ENCODE measurements at places on chromosomes 7 and 10.
A peak's percentile ranks its signal among the peaks of the same experiment; 100 is the strongest.

DNA sequence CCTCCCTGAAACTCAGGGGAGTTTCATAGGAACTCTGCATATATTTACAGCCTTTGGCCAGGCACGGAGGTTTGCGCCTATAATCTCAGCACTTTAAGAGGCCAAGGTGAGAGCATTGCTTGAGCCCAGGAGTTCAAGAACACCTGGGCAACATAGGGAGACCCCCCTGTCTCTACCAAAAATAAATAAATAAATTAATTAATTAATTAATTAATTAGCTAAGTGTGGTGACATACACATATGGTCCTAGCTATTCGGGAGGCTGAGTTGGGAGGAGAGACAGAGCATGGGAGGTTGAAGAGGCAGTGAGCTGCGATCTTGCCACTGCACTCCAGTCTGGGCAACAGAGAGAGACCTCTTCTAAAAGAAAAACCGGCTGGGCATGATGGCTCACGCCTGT lies 9.4 kb upstream of the LEP start:
- DNase-seq = no peak

- peak; percentile 11 for DNase-seq
Measured at GRCh38 chr10:124997771-124998623, 56.1 kb downstream of the ZRANB1 start.

DNA sequence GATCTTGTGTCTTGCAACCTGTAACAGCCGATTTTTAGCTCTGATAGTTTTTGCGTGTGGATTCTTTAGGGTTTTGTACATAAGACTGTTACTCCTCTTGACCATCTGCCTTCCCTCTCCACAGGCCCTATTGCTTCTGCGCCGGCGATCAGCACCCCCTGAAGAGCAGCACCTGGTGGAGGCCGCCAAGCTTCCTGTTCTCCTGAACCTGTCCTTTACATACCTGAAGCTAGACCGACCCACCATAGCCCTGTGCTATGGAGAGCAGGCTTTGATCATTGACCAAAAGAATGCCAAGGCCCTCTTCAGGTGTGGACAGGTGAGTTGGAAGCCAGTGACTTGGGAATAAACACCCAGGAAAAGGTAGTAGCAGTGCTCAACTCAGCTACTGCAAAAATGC lies 12.6 kb downstream of the FKBP6 start:
- no peak for DNase-seq

DNA sequence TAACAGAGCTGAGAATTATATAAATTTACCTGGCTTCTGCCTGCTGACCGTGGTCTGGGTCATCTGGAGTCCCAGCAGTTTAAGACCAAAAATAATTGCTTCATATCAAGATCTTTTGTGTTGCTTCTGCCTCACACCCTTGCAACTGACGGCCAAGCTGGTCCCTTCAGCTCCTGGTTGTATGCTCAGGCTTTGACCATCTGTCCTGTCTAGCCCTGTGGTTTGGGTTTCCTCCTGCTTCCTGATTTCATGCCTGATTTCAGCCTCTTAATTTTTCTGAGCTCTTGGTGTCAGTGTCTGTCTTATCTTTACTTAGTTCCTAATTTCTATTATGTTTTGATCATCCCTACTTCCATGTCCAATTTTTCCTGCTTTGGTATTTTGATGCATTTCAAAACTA lies 87.9 kb upstream of the PLXDC2 start:
- DNase-seq = no peak

GRCh38 chr7:121023683-121024511 lies 35.4 kb downstream of the CPED1 start:
- no peak for DNase-seq

- DNase-seq = no peak
Measured at GRCh38 chr7:117087639-117088396, 134.5 kb downstream of the ST7 start.

DNA sequence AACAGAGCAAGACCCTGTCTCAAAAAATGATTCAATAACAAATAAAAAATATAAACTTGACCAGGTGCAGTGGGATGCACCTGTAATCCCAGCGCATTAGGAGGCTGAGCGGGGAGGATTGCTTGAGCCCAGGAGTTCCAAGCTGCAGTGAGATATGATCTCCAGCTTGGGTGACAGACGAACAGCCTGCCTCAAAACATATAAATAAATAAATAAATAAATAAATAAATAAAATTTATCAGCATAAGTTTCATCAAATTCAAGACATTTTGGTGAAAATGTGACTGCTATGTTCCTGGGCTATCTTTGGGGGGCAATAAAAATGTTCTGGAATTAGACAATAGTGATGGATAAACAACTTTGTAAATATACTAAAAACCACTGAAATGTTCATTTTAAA lies 4.8 kb upstream of the EIF4EBP2 start:
- DNase-seq = no peak

DNA sequence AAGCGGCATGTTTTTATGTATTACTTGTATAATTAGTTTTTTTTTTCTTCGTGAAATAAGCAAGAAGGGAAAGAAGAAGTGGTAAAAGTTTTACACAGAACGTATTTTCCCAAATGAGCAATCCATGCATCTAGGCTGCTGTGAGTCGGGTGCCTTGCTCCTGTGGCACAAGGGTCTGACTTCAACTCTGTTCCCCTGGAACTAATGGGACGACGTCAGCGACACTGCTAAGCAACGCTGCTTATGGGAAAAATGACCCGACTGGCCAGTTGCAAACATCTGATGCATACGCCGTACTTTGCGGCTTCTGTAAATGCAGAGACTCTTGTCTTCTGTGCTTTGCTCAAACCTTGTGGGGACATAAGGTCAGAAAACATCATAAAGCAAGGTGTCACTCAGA lies 66.3 kb downstream of the MPP7 start:
- no peak for DNase-seq

DNA sequence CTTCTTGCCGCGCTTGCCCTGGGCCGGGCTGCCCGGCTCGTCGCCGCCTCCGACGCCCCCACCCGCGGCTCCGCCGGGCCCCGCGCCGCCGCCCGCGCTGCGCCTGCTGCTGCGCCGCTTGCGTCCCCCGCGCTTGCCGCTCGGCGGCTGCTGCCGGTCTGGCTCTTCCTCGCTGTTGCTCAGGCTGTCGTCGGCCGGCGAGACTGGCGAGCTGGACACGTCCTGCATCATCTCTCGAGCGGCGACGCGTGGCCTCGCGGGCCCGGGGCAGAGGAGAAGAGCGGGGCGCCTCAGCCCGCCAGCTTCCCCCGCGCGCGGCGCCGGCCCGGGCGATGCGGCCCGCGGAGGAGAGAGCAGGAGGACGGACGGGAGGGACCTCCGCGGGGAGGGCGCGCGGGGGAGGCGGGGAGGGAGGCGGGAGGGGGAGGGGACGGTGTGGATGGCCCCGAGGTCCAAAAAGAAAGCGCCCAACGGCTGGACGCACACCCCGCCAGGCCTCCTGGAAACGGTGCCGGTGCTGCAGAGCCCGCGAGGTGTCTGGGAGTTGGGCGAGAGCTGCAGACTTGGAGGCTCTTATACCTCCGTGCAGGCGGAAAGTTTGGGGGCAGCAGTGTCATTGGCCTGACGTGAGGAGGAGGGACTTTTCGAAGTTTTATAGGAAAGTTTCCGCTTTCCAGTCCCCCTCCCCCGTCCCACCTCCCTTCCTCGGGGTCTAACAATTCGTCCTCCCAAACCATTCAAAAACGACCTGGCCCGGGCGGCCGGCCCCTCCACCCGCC lies at the start of gene TWIST1:
TWIST1 (minus strand) TSS at position 546 of the 779 bp plus-strand sequence; CDS start at position 231, 315 bp downstream.
- no peak for DNase-seq

- no peak for DNase-seq
Measured at GRCh38 chr7:146709451-146710027, 592.9 kb downstream of the CNTNAP2 start.

DNA sequence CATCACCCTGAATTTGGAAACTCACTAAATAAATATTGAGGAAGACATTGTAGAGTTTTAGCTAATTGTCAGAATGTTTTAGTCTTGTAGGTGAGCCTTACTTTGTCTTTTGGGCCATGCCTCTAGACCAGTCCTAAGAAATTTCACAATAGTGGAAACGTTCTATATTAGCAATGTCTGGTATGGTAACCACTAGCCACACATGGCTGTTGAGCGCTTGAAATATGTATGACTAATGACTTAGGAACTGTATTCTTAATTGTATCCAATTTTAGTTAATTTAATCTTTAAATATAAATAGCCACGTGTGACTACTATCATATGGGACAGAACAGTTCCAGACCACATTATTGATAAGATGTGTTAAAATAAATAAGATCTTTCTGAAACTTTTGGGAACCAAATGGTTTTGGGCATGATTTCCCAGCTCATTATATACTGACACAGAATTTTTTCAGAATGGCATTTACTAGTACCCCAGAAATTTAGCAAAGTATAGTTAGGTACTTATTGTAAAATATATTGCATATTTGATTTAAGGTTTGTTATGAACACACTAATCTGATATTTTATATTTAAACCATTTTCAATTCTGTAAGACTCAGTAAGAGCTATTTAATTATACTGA lies 95.0 kb downstream of the VPS50 start:
- no peak for DNase-seq

- DNase-seq = no peak
Measured at GRCh38 chr7:15780271-15780670, 93.8 kb upstream of the MEOX2 start.

DNA sequence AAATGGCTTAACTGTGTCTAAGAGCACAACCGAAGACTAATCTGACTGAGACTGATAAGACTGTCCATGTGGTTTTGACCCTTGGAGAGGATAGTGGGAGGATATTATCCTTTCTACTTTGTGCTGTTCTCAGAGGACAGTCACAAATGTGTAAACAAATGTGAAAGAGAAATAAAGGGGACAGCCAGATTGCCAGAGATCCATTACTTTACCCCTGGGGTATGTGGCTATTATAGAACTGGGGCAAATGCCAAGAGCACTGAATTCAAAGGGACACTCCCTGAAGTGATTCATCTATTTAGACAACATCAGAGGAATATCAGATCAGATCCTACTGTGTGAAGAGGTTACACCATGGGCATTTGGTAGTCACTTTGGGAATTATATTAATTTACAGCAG lies 154.7 kb downstream of the RNLS start:
- no peak for DNase-seq

GRCh38 chr10:70293169-70293843 lies 9.5 kb upstream of the NPFFR1 start:
- no peak for DNase-seq

DNA sequence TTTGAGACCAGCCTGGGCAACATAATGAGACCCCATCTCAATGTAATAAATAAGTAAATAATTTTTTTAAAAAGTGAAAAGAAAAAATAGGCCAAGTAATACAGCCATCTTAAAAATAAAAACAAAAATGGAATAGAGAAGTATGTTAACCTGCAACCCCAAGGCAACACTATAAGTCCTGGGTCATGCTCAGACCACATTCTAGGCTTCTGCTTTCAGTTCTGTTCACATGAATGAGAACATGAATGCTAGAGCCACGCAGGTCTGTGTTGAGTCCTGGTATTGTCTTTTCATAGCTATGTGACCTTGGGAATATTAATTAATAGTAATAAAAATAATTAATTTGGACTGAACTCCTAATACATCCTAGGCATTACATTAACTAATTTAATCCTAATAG lies 284.0 kb downstream of the AUTS2 start:
- DNase-seq = no peak

DNA sequence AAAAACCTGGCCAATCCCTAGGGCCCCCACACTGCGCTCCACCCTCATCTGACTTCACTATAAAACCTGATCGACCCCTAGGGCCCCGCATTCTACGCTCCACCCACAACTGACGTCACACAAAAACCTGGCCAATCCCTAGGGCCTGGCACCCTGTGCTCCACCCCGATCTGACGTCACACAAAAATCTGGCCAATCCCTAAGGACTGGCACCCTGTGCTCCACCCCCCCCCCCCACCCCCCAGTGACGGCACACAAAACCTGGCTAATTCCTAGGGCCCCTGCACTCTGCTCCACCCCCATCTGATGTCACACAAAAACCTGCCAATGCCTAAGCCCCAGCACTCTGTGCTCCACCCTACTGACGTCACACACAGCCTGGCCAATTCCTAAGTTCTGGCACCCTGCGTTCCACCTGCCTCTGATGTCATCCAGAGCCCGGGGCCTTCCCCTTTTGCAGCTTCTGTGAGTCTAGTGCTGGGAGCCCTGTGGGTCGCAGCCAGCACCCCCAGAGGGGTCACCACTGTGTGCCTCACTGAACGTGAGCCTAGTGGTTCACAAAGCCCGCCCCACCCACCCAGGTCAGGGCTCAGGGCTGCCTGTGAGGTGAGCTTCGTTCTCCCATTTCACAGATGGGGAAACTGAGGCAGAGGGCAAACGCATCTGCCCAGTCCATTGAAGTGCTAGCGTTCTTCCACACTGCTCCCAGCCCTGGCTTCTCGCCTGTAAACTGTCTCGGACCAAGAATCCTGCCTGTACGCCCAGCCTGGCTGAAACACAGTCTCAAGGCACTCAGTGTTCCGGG lies 40.6 kb downstream of the MICALL2 start:
- no peak for DNase-seq

GRCh38 chr7:101308245-101309085 lies 13.1 kb downstream of the IFT22 start:
- DNase-seq = no peak

DNA sequence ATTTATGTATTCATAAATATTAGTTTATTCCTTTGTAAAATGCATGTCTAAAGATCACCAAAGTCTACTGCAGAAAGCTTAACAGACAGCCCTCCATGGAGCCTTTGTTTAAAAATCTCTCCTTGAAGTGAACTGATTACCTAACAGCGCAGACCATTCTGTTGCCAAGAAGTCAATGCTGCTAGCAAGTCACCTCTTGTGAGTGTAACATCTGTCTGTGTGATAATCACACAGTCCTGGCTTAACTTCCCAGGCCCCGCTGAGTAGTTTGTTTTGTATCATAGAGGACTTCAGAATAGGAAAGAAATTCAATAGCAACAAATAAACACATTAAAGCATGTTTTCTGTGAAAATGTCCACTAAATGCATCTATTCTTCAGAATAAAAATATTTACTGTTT lies 435.3 kb upstream of the IGFBP3 start:
- no peak for DNase-seq

DNA sequence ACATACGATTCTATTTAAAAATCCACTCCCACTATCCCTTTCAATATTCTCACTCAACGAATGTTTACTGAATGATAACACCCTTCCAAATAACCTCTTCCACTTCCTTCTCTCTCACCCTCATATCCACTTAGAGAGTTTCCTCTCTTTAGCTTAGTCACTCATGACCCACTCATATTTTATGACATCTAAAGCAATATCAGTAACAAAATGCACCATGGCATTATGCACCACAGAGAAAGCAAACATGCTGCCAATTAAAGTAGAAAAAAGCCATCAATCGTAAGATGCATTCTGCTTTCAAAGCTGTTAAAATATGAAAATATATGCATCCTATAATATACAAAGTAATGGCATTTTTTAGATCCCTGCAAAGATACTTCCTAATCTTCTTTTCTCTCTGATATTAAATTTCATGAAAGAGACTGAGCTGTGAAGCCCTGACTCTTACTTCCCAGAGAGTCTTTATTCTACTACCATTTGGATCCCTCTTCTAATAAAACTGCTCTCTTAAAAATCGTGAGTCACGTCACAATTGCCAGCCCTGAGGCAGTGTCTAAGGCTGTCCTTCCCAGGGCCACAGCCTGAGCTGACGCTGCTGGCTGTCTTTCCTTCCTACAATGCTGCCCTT lies 283.0 kb upstream of the KLF6 start:
- no peak for DNase-seq
